ENCODE measurements at places on chromosomes 13 and 19.

- no peak for DNase-seq
Measured at GRCh38 chr13:42453091-42453645, 120.8 kb upstream of the TNFSF11 start.

DNA sequence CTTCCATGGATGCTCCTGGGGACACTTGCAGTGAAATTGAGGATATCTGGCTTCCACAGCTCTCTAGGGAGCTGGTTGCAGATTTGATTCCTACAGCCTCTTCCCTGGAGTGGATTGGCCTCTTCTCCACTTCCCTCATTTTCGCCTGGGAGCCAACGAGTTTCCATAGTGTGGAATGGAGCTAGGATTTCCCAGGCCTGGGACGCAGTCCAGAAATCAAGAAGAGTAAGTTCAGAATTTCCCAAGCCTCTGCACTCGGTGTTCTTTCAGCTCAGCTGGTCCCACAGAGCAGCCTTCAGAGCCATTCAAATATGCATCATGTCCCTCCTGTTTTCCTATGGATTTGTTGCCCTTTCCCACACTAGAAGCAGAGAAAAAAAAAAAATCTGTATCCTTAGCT, 68.2 kb downstream of the RAP2A start:
- DNase-seq = no peak

DNA sequence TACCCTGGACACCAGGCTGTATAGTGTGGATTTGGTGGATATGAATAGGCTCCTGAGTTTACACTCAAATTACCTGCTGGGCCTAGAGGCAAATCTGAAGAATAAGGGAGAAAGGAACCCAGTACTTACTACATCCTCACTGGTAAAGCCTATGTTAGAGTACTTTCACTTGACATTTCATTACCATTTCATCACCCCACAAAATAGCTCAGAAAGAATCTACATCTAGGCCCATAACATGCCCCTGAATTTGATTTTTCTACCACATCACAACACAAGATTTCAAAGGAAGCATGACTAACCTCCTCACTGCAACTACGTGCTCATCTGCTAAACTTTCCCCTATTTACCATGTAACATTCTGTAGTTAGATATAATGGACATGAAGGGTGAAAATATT, 43.3 kb downstream of the VWA8 start:
- DNase-seq = no peak

GRCh38 chr13:25233861-25234260, 53.4 kb downstream of the MTMR6 start:
- DNase-seq = no peak

- DNase-seq = no peak
Measured at GRCh38 chr13:111958612-111959395, 108.1 kb upstream of the SOX1 start.

- no peak for DNase-seq
Measured at GRCh38 chr13:106568299-106569003, 514 bp upstream of the ARGLU1 start.

DNA sequence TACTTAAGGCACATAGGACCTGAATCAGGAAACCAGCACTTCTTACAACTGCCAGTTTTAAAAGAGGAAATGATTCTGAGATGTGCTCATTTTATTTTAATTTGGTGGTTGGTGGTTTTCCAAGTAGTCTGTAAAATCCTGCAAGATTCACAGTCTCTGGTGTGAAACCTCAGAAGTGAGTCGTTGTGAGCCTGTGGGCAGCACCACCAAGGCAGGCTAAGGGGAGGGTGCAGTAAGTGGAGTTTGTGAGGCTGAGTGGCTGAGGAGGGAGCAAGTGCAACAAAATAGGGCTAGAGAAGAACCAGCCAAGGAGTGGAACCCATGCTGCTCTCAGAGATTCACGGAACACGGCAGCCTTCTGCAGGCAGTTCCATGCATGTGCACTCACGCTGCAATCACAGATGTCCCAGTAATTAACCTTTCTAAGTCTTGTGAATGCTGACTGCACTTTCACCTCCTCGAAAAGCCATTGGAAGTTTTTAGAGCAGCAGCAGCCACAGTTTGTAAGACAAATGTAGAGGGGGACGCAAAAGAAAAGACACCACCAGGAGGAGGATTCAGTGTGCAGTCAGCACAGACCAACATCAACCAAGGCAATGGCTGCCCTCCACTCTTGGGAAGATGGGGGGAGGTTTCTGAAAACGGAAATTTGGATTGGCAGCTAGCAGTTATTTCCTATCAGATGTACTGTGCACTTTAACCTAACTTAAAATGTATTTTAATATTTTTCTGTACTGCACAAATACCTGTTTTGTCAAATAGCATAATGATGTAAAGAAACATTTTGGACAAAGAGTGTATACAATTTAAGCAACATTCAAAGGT, 44.9 kb downstream of the ESD start:
- DNase-seq = no peak

GRCh38 chr13:43363156-43363953, 340.0 kb downstream of the DNAJC15 start:
- DNase-seq = no peak

- DNase-seq = no peak
Measured at GRCh38 chr19:15374105-15374651, 5.4 kb downstream of the AKAP8 start.

- no peak for DNase-seq
Measured at GRCh38 chr13:79541426-79542049, 60.6 kb downstream of the NDFIP2 start.

DNA sequence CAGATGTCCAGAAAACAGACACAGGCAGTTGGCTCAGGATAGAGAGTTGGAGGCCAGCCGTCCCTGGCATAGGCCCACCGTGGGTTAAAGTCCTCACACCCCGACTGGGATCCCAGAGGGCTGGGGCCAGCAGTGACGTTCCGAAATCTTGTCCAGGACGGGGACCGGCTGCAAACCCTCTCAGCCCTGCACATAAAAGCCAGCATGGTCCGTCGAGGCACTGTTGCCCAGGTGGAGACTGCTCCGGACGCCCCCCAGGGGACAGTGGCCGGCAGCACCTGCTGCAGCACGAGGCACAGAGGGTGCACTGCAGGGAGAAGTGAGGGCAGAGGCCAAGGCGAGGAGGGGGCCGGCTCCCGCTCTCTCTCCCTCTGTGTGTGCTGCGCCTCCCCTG, 4.3 kb upstream of the IFNL2 start:
- DNase-seq = no peak

GRCh38 chr19:13051557-13052165, 51.0 kb downstream of the LYL1 start:
- no peak for DNase-seq

Measured in GOT3 (cell line).